ENCODE measurements at places on chromosomes 2 and 18. TPM values are rescaled to one million over a fixed set of nuclear protein-coding genes. Genes with fewer than 3 reads are reported as not detected.

DNA sequence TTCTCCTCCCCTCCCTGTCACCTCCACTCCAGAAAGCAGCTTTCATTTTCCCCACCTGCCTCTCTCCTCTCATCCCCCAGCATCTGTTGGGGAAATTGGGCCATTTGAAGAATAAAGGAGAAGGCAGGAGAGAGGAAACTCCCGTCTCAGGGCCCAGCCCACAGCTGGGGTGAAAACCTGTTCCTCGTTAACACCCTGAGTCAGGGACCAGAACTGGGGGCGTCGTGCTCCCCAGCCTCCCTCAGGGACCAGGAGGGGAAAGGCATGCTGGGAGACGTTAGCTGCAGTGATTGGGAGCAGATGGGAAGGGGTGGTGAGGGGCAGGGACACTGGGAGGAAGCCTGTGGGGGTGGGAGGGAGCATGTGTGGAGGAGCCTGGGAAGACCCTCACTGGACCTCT, 251.3 kb downstream of the DYSF start:
- no peak overlapping the region for H3K27ac ChIP-seq
- DNase-seq = no peak
- no peak overlapping the region for H3K4me3 ChIP-seq

DNA sequence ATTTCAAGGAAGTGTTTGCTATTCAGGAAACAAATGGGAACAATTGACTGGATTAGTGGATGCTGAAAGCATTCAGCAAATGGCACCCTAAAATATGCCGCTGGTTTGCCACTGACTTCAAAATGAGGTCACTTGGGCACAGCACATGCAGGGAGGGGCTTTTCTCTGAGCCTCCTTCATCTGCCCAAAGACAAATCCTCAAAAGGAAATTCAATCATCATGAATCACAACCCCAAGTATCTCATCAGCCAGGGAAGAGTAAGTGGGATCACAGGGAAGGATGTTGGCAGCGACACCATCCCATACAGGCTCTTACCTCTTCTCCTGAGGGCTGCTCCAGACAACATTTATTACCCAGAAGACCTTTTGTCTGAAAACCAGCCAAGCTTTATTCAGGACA, 14.4 kb upstream of the SP140L start:
- no peak overlapping the region for H3K27ac ChIP-seq
- H3K27me3 ChIP-seq = no peaks in the 10 kb centered on the region
- H3K36me3 ChIP-seq = no peaks in the 10 kb centered on the region
- no peak for DNase-seq
- no peak overlapping the region for H3K4me3 ChIP-seq

GRCh38 chr18:30730915-30731314, 311.6 kb downstream of the DSC3 start:
- no peaks in the 10 kb centered on the region for H3K36me3 ChIP-seq
- no peak overlapping the region for H3K4me3 ChIP-seq
- H3K27me3 ChIP-seq = no peaks in the 10 kb centered on the region
- DNase-seq = no peak
- H3K4me1 ChIP-seq = no peaks in the 10 kb centered on the region
- H3K27ac ChIP-seq = no peak overlapping the region

DNA sequence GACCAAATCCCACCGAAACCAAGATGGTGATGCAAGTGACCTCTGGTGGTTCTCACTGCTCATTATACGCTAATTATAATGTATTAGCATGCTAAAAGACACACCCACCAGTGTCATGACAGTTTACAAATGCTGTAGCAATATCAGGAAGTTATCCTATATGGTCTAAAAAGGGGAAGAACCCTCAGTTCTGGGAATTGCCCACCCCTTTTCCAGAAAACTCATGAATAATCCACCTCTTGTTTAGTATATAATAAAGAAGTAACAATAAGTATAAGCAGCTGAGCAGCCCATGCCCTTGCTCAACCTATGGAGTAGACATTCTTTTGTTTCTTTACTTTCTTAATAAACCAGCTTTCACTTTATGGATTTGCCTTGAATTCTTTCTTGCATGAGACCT, 31.0 kb upstream of the FMNL2 start:
- H3K27ac ChIP-seq = no peak overlapping the region
- no peak for DNase-seq
- H3K4me3 ChIP-seq = no peak overlapping the region
- H3K4me1 ChIP-seq = no peaks in the 10 kb centered on the region

GRCh38 chr2:99354070-99354469, 16.9 kb downstream of the EIF5B start:
- peak overlapping the region; percentile 38 for H3K4me3 ChIP-seq
- no peak overlapping the region for H3K27ac ChIP-seq
- no peaks in the 10 kb centered on the region for H3K27me3 ChIP-seq
- H3K36me3 ChIP-seq = peaks cover 12% of the 10 kb centered on the region
- peaks cover 72% of the 10 kb centered on the region for H3K4me1 ChIP-seq

GRCh38 chr18:57841568-57841967, 38.5 kb upstream of the ATP8B1 start:
- H3K27ac ChIP-seq = no peak overlapping the region
- no peak overlapping the region for H3K4me3 ChIP-seq
- no peaks in the 10 kb centered on the region for H3K36me3 ChIP-seq

GRCh38 chr2:16196687-16197503, 256.5 kb downstream of the MYCN start:
- H3K4me1 ChIP-seq = no peaks in the 10 kb centered on the region
- no peak for DNase-seq
- H3K27me3 ChIP-seq = no peaks in the 10 kb centered on the region
- no peak overlapping the region for H3K27ac ChIP-seq
- no peak overlapping the region for H3K4me3 ChIP-seq

The LINC00305 gene
- total RNA-seq = not detected

The ST6GAL2 gene
- not detected for total RNA-seq
